ENCODE measurements at places on chromosomes 12 and 14.

- no peak for DNase-seq
Observed at GRCh38 chr14:59117754-59118528, 70.5 kb upstream of the DAAM1 start.

DNA sequence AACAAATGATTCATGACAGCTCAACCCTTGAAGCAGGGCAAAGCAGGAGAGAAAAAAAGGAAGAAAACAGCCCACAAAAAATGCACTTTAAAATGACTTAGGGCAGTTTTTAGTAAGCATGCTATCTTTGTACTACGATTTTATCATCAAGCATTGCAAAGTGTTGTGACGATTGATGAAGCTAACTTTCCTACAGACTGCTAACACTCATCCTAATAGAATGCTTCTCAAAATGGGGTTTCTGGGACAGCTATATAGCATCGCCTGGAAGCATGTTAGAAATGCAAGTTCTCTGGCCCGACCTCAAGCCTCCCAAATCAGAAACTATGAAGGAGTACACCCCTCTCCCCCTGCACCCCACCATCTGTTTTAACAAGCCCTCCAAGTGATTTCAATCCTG is 256.4 kb downstream of the SSPN start:
- DNase-seq = no peak

GRCh38 chr12:4607056-4607455 is 41.8 kb downstream of the AKAP3 start:
- no peak for DNase-seq

DNA sequence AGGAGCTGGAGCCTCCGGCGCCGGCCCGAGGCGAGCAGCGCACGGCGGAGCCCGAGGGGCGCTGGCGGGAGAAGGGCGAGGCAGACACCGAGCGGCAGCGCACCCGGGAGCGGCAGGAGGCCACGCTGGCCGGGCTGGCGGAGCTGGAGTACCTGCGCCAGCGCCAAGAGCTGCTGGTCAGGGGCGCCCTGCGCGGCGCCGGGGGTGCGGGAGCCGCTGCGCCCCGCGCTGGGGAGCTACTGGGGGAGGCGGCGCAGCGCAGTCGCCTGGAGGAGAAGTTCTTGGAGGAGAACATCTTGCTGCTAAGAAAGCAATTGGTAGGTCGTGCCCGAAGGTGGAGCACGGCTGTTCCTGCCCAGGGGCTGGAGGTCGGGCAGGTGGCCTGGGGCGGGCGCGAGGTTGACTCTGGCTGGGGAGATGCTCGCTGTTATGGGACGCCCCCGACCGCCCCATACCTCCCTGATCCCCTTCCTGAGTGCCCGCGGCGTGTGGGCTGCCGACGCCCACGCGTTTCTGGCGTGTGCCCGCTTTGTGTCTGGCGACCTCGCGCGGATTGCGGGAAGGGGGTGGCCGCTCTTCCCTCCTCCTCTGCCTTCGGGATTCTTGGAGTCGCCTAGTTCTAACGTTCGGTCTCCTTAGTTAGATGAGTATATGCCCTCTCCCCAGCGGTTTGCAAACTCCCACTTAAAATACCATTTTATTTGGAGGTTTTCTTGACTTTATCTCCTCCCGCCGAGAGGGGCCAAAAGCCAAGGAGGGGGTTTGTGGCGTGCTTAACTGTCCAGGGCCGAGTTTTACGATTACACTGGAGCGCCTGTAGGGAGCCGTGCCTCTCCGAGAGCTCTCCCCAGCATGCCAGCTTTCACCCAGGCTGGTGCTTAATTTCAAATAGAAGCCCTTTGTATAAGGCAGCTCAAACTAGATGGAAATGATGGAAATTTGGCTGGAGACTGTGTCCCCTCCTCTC is 752 bp downstream of the DACT1 start:
- no peak for DNase-seq

DNA sequence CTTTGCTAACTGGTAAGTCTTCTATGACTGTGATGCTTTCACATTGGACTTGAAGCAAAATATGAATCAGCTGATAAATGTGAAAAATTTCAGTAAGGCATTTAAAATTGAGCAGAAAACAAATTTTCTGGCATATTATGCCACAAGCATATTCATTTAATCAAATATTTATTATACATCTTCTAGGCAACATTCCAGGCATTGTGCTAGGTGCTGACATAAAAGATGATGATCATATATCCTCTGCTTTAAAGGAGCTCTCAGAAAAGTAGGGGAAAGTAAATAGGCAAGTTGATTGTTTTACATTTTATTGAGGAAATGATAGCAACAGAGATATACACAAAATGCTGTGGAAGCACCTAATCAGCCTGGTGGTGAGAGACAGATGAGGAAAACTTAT is 248.9 kb downstream of the SLC16A7 start:
- no peak for DNase-seq

- DNase-seq = no peak
Observed at GRCh38 chr12:70456953-70457352, 90.9 kb downstream of the KCNMB4 start.

DNA sequence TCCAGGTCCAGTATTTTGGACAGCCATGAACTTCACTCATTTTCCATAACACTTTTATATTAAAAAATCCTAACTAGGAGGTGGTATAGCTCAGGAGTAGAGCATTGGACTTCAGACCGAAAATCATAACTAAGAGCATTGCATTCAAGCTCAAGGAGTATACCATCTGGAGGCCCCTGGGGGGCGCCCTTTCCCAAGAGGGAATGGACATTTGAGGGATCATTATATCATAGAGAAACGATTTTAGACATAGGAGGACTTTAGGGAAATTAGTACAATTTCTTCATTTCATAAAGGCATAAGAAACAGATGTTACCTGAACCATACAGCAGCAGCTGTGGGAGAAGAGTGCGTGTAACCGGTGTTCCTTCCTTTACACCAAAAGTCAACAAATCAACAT is 5.2 kb upstream of the ATG14 start:
- DNase-seq = no peak

- no peak for DNase-seq
Observed at GRCh38 chr12:48866052-48866711, 512 bp upstream of the RND1 start.

DNA sequence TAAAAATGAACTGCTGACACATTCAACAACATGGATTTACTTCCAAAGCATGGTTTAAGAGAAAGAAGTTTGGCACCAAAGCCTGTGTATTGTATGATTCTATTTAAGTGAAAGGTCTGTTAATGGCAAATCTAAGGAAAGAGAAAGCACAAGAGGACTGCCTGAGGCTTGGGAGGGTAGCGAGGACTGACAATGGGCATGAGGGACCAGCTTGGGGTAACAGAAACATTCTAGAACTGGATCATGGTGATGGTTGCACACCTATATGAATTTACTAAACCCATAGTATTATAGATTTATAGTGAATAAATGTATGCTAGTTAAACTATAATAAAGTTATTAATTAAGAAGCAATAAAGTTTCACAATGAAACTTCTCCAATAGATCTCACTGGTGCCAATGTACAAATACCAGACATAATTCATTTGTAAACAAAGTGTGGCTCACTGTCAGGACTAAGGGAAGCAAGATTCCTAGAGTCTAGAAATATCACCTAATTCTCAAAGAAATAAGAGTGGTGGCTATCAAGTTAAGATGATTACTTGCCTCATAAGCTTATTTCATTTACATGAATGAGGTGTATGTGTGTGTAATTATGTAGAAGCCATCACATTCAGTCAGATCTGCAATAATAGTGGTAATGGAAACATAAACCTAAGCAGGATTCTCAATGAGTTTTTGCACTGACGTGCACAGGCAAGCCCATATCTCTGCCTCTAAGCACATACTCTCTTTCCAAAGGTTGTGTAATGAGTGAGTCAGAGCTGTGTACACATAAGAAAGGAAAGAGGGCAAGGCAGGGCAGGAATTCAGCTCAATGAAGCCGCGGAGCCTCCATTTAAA is 353.4 kb downstream of the KCNH5 start:
- no peak for DNase-seq

DNA sequence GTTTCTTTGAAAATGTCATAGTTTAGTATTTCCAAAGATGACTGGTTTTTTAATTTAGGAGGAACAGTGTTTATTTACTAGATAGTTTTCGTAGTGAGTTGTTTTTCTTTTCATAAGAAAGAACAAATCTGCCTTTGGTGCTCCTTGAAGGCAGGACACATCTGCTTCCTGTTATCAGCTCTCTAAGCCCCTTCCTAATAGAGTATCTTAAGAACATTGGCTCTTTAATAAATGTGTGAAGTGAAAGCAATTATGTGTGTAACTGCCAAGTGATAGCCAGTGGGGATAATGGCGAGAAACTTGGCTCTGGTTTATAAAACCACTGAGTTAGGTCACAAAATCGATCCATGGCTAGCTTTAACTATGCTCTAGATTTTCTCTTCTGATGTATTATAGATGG is 23.5 kb upstream of the PPFIBP1 start:
- no peak for DNase-seq

GRCh38 chr12:54082397-54082892 is 28.8 kb downstream of the HOXC4 start:
- DNase-seq = no peak

- DNase-seq = no peak
Observed at GRCh38 chr12:56417739-56418138, 31.5 kb downstream of the TIMELESS start.

- DNase-seq = no peak
Observed at GRCh38 chr12:113285679-113286610, 49.0 kb downstream of the SLC8B1 start.

GRCh38 chr14:95817271-95817670 is 59.4 kb upstream of the TUNAR start:
- no peak for DNase-seq

DNA sequence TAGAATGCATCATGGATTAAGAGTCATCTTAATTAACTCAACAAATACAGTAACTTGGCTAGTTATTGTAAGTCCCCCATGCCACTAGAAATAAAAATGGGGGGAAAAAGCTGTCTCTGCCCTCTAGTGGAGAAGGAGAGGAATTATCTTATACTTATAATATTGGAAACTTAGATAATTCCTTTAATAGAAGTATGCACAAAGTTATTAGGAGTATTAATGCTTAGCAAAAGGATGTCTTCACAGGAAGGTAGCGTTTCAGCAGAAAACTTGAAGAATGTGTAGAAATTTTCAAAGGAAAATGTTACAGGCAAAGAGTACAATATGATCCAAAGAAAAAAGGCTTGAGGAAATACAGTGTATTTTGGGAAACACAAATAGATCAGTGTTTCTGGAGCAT is 19.8 kb downstream of the OR5AU1 start:
- no peak for DNase-seq

- DNase-seq = no peak
Observed at GRCh38 chr12:62331306-62331705, 71.1 kb downstream of the USP15 start.

GRCh38 chr12:53128780-53129569 is 25.7 kb downstream of the SOAT2 start:
- no peak for DNase-seq

DNA sequence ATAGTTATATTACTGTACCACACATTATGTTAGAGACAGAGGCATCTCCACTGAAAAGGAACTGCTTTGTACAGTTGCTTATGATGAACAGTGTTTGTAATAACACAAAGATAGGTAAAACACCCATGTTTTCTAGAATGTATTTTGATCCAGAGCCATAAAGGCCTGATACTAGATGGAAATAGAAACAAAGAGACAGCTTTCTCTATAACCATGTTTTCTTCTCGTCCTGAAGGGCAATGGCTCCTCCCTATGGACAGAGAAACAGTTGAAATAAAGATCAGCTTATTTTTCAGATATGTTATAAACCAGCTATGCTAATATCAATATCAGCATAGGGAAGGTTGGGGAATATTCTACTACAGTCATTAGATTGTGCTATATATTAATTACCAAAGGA is 109.2 kb downstream of the ATXN7L3B start:
- no peak for DNase-seq

DNA sequence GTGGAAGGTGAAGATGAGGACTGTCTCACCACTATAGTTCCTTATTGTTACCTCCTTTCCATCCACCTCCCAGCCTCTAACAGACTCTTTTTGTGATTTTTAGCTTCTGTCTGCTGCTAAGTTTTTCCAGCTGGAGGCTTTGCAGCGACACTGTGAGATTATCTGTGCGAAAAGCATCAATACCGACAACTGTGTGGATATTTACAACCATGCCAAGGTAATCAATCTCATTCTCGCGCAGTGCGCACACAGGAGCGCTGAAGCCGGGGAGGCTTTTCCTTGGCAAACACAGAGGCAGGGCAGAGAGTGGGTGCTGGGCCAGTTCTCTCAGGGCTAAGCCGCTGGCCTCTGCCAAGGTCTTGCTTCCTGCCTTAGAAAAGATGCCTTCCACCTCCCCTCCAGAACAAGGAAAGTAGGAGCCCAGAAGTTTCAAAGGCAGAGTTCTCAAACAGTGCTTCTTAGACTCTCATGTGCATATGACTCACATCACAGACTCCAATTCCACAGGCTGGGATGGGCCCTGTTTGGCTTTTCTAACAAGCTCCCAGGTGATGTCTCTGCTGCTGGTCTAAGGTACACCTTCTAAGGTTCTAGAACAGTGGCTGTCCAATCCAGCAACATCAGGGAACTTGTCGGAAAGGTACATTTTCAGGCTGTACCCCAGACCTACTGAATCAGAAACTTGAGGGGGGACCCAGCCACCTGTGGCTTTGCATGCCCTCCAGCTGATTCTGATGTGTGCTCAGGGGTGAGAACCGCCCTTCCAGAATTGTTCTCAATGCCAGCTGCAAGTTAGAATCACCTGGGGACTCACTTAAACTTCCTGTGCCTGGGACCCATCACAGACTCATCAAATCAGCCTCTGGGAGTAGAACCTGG is 33.8 kb upstream of the PWP1 start:
- no peak for DNase-seq

DNA sequence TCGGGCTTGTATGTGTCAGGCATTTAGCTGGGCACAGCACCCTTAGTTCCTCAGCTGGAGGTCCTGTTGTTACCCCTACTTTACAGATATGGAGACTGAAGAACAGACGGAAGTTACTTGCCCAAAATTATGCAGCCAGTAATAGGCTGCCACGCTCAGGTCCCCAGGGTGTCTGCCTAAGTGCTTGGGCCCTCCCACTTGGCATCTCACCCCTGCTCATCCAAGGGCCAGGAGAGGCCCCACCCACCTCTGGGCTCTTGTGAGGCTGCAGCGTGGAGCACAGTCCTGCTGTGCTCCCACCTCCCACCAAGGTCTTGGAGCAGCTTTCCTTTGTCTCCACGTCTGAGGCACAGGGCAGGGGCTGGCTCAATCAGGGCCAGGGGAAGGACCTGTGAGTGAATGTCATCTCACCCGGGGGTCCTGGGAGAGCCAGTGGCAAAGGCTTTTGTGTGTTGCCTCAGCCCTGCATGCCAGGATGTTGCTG is 64.6 kb downstream of the BEGAIN start:
- DNase-seq = no peak

DNA sequence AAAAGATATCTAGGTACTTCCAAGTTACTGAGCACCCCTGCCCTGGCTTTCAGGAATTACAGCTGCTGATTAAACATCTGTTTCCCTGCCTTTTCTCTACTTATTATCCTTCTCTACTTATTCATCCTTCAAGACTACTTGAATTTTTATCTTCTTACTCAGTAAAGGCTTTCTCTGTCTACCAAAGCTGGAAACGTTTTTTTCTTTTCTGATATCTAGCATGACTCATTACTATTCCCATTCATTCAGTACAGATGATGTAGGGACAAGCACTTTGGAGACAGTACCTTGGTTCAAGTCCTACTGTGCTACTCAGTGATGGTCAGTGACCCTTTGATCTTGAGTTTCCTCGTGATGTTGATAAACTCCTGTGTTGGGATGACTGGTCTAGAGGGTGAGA is 848.7 kb downstream of the NRXN3 start:
- no peak for DNase-seq

- no peak for DNase-seq
Observed at GRCh38 chr14:96393071-96393691, 1.3 kb downstream of the AK7 start.
